CD4-positive, CD25-positive, alpha-beta regulatory T cell (primary cell): ENCODE measurements at places on chromosomes 5 and 9.

GRCh38 chr9:37262410-37262809 lies 142.0 kb downstream of the ZCCHC7 start:
- DNase-seq, result no peak

DNA sequence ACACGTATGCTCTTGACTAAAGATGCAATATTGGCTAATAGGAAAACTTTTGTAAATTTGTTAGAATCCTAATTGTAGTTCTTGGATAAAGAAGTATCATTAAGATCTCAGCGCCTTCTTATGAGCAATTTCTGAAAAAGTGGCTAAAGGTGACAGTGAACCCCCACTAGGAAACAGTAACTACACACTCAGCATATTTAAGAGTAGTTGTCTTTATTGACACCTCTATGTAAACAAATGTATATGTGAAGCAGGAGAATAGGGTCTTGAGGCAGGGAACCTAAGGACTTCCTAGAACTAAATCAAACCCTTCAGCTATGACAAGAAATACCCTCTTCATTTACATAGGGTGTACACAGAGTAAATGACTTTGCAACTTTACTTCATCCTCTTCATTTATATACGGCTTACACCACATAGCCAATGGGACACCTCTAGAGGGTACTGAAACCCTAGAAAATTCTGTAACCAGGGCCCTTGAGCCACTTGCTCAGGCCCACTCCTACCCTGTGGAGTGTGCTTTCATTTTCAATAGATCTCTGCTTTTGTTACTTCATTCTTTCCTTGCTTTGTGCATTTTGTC lies 2.8 kb downstream of the NIPSNAP3A start:
- no peak for DNase-seq

GRCh38 chr5:44388321-44389089 lies 715 bp downstream of the FGF10 start:
- DNase-seq, result no peak

- DNase-seq, result no peak
Observed at GRCh38 chr5:59257488-59258400, 635.8 kb downstream of the PDE4D start.

DNA sequence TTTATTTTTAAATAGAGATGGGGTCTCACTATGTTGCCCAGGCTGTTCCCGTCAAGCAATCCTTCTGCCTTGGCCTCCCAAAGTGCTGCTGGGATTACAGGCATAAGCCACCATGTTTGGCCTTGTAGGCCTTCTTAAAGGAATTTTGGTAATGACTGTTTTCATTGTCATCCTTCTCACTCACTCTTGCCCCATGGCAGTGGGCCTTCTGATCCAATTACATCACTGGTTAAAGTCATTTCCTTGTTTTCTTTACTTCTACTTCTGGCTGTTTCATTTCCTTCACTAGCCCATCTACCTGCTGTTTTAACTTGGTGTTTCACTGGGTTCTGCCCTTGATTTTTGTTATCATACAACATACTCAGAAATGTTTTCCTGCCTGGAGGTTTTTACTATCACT lies 20.1 kb upstream of the NIM1K start:
- no peak for DNase-seq

DNA sequence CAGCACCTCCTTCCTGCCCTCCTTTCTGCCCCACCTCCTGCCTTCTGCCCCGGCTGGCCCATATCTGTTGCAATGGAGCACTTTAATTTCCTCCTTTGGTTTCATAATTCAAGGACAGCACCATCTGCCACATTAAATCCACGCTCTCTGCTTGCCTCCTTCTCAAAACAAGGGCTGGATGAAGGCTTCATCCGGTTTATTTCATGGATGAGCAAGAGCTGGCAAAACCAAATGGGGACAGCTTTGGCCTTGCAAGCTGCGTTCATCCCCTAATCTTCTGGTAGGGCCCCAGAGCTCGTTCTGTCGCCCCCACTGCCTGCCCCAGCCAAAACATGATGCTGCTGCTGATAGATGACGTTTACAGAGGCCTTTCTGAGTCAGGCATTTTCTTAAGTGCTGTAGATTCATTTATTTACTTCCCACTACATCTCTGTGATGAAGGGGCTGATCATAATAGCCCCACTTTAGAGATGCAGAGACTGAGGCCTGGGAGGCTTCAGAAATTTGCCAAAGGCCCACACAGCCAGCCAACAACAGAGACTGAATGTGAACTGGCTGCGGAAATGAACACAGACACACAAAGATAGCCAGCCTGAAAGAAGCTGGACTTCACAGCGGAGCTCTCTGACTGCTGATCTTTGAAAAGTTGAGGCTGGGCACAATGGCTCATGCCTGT lies 115.6 kb upstream of the CPEB4 start:
- DNase-seq, result no peak

GRCh38 chr9:84001621-84002020 lies 21.0 kb downstream of the RMI1 start:
- DNase-seq, result no peak

DNA sequence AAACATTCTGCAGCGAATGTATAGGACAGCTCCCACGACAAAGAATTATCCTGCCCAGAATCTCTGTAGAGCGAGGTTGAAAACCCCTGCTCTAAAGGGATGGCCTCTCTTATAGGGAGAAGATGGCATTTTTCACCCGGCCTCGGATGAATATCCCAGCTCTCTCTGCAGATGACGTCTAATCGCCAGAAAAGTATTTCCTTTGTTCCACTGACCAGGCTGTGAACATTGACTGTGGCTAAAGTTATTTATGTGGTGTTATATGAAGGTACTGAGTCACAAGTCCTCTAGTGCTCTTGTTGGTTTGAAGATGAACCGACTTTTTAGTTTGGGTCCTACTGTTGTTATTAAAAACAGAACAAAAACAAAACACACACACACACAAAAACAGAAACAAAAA lies 17.4 kb upstream of the RARS1 start:
- no peak for DNase-seq

DNA sequence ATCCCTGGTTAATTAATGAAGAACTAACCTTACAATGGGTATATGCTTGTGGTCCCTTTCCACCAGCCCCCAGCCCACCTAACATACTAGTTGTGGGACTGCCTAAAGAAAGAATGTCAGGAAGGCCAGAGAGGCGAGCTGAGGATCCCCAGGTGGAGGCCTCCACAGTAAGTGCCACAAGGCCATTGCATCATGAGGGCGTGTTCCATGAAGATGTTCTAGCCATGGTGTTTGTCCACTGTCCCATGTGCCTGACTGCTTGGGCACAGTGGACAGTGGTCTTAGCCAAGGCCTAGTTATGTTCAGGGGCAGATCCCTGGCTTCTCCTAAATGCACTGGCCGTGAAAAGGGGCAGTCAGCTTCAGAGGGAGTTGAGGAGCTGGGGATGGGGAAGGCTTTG lies 21.1 kb downstream of the ZFP62 start:
- no peak for DNase-seq

- DNase-seq, result peak; percentile 5
Observed at GRCh38 chr5:148457183-148457620, 73.4 kb downstream of the FBXO38 start.

GRCh38 chr5:78331523-78332080 lies 28.8 kb upstream of the SCAMP1 start:
- no peak for DNase-seq

DNA sequence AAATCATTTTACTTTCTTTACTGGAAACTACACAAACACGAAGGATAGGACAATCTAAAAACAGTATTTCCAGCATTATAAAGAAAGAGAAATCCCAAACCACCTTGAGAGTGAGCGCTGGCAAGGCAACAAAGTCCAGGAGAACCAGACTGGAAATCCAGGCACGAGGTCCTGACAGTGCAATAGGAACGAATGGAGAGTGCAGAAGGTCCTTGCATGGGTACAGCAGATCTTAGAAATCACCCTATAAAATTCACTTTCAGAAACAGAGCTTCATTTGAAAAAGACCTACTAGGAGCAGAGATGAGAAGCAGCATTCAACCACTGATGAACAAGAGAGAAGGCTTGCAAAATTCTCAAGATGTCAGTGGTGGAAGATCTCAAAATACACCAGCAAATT lies 133.7 kb upstream of the ST8SIA4 start:
- DNase-seq, result no peak

DNA sequence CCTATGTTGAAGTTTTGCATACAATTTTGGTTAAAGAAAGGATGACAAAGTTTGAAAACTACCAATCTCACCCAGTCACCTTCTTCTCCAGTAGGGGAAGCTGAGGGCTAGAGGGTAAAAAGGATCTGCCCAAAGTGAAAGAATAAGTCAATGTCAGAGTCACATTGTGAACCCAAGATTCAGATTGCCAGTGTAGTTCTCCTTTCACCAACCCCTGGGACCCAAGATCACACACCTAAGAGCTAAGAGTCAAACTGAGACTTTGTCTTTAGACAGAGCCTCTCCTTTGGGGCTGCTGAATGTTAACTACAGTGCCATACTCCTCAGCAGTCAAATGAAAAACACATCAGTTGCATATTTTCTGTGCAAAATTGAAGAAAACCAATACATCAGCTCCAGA lies 210.6 kb downstream of the ATP10B start:
- no peak for DNase-seq

- DNase-seq, result no peak
Observed at GRCh38 chr5:79612667-79613198, 492 bp downstream of the TENT2 start.
